HL-60 (cell line): ENCODE measurements at places on chromosomes 12 and 14.

GRCh38 chr12:21604245-21605101 is at the start of gene GYS2:
Gene GYS2, minus strand, starts transcription at chr12:21604847. Its CDS starts 255 bp downstream, at chr12:21604592.
- DNase-seq, result no peak

DNA sequence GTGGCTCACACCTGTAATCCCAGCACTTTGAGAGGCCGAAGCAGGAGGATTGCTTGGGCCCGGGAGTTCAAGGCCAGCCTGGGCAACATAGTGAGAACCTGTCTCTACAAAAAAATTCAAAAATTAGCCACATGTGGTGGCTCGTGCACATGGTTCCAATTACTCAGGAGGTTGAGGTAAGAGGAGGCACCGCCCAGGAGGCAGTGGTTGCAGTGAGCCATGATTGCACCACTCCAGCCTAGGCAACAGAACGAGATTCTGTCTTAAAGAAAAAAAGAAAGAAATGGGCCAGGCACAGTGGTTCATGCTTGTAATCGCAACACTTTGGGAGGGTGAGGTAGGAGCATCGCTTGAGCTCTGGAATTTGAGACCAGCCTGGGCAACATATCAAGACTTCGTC is 33.5 kb downstream of the MAP1LC3B2 start:
- no peak for DNase-seq

- DNase-seq, result no peak
Observed at GRCh38 chr12:25071366-25071765, 122.5 kb upstream of the BCAT1 start.

GRCh38 chr12:124556896-124557501 is 10.4 kb downstream of the NCOR2 start:
- no peak for DNase-seq

GRCh38 chr12:44285321-44285960 is 449.6 kb downstream of the TMEM117 start:
- no peak for DNase-seq

DNA sequence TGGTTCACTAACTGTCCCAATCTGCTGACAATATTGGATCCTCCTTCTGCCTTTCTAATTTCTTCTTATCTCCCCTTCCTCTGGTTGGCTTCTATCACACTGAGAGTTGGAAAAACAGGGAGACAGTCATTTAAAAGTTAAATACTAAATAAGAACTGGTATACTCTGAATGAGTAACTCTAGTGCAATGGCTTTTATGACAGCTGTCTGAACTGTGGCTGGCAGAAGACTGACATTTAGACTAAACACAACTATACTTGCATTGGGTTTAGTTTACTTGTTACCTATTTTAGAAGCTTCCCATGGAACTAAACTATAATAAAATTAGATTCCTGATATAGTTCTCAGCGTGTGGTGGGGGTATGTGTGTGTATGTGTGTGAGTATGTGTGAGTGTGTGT is 7.9 kb upstream of the MAGOHB start:
- no peak for DNase-seq

DNA sequence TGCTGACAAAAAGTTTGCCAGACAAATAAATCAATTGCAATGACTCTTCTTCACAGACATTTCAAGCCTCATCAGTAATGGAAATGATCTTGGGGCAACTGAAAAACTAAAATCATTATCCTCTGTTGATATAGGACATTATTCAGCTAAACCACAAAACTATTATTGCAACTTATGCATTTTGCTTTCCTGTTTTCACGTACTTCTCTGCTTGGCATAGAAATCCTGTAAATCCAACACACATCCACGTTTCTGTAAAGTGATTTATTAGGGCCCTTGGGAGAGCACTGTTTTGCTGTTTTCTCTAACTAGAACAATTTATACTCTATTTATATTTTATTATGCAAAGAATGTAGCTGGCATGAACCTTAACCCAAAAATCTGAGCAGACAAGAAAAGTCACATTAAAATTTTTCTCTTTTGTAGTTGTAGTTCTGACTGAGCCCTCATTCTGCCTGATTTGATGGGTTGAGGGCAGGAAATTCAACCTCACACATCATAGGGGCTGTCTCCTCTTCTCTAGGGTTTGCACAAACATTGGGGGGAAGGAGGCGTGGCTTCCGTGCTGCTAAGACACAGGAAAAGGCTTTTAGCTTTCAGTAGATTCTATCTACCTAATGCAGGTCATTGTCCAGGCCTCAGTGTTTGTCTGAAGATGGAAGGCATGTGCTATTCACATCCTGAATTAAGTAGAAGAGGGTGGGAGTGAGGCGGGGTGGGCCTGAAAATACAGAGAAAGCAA is 11.5 kb upstream of the NUP107 start:
- DNase-seq, result no peak

DNA sequence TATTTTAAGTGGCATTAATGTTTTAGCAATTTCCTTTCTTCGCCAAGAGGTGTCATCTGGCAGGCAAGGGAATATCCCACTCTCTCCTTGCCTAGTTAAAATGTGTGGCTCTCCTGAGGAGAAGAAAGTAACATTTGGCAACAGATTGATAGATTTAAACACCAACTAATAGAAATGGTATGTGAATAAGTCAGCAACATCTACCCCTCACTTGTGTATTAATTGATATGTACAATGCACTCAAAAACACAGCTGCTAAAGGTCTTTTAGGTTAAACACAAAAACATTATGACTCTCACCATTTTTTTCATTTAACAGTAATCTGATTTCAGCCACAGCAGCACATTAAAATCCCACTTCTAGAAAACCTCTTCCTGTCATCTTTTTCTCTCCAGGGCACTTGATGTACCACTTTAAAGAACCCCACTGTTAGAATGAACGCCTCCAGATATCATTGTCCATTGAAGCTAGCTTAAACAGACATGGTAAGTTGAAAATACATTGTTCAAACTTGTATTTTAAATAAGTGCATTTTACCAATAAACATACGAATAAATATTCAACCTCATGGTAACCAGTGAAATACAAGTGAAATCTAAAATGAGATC is 151.7 kb downstream of the RPAP3 start:
- no peak for DNase-seq

GRCh38 chr14:54585214-54585613 is 18.3 kb downstream of the SAMD4A start:
- no peak for DNase-seq

DNA sequence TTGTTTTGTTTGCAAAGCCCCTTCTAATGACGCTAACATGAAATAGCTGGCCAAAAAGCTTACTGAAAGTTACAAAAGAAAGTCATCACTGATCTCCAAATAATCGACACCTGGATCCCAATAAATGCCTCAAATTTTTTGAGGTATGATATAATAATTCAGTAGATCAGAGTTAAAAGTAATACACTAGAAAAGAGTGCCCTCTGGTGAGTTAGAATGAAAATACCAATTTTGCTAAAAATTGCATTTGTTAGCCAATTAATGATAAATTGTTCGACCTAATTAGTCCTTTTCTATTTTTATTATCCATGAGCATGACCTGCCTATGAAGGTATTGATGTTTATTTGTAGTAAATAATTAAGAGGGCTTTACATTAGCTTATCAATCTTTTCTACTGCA is 78.6 kb downstream of the CEP128 start:
- no peak for DNase-seq

DNA sequence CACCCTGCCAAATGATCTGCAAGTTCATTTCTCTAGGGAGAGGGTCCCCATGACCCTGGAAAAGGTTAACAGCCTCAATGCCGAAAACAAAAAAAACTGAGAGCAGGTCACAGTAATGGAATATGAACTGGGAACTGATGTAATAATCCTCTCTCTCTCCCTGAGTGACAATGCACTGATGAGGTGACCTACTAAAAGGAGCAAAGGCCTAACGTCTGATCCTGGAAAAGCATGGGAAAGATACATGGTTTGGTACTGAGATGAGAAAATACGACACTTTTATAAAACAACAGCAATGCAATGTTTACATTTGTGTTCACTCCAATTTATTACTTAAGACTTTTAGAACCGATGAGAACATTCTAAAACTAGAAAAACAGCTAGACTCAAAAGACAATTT is 27.7 kb downstream of the SETD3 start:
- no peak for DNase-seq

- DNase-seq, result no peak
Observed at GRCh38 chr12:20950248-20950647, 139.7 kb downstream of the SLCO1B3 start.

- DNase-seq, result peak; percentile 12
Observed at GRCh38 chr12:75437564-75437963, 43.0 kb upstream of the GLIPR1 start.

DNA sequence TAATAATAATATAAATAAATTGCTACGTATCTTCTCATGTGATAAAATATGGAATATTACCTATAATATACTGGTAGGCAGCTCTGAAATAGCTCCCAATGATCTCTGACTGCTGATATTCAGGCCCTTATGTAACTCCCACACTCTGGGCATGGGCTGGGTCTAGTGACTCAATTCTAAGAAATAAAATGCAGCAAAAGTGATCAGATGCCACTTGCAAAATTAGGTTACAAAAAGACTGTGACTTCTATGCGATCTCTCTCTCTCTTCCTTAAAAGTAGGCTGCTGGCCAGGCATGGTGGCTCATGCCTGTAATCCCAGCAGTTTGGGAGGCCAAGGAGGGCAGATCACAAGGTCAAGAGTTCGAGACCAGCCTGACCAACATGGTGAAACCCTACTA is 10.3 kb upstream of the CACNB3 start:
- DNase-seq, result no peak

DNA sequence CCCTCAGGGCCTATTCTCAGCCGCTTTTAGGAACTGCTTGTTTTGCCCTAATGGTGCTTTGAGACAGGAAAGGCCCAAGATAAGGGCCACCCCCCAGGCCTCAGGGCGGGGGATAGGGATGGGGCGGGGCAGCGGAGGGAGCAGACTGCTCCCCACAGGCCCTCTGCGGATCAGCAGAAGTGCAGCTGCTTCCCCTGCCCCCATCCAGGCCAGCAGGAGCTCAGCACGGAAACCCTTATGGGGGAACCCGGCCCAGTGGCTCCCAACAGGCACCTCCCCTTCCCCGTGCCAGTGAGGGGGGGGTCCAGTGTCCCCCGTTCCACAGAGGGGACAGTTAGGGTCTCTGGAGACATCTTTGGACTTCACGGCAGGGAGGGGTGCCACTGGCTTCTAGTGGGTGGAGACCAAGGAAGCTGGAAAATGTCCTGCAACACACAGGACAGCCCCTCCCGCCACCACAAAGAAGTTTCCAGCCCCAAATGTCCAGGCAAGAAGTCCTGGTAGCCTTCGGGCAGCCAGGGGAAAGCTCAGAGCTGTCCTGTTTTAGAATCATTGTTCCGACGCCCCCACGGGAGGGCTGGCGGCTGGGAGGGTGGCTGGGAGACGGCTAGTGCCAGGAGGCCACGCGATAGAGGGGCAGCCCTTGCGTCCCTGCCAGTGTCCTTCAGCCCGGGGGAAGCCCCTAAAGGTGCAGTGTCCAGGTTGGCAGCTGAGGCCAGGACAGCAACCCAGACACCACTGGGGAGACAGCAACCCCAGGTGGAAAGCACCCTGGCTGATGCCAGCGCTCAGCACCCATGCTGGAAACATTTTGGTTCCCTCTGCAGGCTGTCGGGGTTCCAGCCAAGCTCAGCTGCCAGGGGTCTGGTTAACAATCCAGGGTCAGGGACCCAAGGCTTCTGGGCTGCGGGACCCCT is 10.4 kb upstream of the GPR132 start:
- peak; percentile 93 for DNase-seq

DNA sequence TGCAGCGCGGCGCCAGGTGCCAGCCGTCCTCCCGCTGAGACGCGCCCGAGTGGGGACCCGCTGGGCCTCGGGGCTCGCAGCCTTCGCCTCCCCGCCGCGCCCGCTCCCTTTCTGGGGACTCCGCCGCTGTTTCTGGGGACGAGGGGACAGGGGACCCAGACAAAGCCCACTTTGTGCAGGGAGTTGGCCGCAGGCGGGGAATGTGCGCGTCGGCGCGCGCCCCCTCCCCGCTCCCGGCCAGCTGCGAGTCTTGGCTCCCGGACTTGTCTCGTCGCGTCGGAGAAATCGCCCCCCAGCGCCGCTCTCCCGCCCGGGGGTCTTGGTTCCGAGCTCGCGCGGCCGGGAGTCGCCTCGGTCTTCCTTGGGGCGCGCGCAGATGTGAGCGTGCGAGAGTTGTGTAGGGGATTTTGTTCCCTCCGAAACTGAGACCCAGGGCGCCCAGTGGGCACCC is 717 bp downstream of the VASH1 start:
- no peak for DNase-seq

DNA sequence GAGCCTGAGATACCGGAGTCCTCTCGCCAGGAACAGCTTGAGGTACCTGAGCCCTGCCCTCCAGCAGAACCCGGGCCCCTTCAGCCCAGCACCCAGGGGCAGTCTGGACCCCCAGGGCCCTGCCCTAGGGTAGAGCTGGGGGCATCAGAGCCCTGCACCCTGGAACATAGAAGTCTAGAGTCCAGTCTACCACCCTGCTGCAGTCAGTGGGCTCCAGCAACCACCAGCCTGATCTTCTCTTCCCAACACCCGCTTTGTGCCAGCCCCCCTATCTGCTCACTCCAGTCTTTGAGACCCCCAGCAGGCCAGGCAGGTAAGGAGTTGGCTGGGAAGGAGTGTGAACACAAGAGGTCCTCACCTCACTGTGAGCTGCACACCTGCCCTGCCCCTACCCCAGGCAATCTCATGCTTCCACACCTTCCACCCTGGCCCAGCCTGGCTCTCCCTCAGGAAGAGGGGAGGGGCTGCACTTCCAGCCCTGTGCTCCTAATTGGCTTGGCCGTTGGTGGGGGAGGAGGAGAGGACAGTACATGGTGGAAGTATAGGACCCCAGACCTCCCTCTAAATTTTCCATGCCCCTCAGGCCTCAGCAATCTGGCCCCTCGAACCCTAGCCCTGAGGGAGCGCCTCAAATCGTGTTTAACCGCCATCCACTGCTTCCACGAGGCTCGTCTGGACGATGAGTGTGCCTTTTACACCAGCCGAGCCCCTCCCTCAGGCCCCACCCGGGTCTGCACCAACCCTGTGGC is 6.2 kb downstream of the C1QL4 start:
- DNase-seq, result no peak

DNA sequence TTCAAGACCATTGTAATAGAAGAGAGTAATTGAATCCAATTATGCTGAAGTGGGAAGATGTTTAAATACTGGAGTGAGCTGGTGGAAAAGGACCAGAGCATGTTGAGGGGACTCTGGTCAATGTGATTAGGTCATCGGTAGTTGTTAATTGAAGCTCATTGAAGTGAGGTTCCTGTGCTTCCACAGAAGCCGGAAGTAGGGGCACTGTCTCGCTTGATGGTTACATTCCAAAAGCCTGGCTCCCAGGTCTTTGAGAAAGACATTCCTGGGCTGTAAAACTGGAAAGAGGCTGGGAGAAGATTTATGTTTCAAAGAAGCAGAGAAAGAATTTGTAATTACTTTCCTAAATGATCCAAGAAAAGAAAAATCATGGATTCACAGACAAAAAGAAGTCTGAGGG is 12.3 kb upstream of the CLECL1 start:
- DNase-seq, result no peak

DNA sequence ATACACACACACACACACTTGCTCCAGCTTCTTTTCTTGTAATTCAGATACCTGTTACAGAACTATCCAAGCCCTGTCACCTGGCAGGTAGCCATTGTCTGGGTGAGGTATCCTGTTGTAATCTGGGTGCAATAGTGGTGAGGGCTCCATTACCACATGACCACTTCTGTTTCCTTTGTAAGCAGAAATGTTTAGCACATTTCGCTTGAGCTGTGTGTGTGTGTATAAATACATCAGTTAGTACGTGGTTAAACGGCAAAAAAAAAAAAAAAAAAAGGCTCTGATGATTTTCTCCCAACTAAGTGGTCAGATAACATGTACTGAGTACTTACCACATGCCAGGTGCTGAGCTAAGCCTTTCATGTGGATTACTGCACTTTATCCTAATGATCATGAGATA is 129.3 kb upstream of the SSTR1 start:
- no peak for DNase-seq

- DNase-seq, result no peak
Observed at GRCh38 chr12:109489955-109490565, 12.6 kb downstream of the UBE3B start.

GRCh38 chr12:117034249-117034648 is 65.0 kb downstream of the TESC start:
- no peak for DNase-seq
